Upper lobe of right lung (tissue), 1 donor: ENCODE measurements at places on chromosomes 2 and 18. TPM values are rescaled to one million over a fixed set of nuclear protein-coding genes. Genes with fewer than 3 reads are reported as not detected.

- DNase-seq = no peak
Observed at GRCh38 chr18:75167759-75168618, 41.0 kb downstream of the PTGR3 start.

GRCh38 chr2:202046572-202046971 is 12.9 kb downstream of the FZD7 start:
- DNase-seq = no peak

- DNase-seq = no peak
Observed at GRCh38 chr2:190802626-190803209, 77.9 kb upstream of the GLS start.

- DNase-seq = no peak
Observed at GRCh38 chr2:38876407-38876806, 631 bp downstream of the MORN2 start.

DNA sequence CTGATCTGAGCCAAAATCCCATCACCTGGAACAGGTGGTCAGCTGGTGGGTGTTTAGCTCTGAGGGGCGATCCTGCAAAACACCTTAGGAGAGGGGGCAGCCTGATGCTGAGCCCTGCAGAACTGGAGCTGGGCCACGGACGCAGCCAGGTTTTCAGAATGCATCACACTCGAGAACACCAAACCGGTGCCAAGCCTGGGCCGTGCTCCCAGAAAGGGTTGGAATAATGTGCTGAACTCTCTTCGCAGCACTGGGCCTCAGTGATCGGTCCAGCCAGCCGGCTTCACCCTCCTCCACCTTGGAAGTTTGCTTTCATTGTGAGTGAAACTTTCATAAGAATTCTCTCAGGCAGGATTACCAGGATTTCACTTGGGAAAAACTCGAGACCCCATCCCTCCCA is 56.5 kb upstream of the TTC39C start:
- DNase-seq = no peak

DNA sequence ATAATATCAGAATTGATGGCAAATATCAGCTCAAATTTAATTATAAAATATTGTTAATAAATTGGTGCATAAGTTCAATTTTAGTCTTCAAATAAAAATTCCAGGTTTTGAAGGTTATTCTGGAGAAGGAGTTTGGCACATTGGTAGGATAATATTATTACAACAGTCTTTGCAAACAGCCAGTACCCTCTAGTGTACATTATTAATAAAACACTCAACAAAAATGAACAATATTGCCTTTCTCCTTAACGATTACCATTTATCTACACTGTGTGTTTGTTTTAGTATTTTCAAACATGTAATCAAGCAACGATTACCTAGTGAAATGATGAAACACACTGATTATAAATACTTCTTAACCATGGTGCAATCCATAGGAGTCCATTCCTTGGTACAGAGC is 334.0 kb upstream of the FSIP2 start:
- DNase-seq = no peak

GRCh38 chr18:22344908-22345670 is 72.6 kb downstream of the CTAGE1 start:
- no peak for DNase-seq

DNA sequence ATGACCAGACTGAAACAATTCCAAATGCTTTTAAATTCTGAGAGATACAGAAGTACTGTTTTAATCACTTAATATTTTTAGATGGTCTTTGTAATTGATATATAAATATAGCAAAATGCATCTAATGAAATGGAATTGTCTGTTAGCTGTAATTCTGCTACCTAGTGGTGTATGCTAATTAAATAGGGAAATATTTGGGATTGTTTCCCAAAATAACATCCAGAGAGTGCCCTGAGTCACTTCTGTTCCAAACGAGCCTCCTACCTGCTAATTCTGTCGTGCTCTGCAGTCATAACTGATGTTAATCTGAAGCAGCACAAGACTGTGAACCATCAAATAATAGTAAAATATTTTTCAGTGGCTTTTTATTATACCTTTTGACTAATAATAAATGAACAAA is 71.4 kb upstream of the NOSTRIN start:
- no peak for DNase-seq

GRCh38 chr2:3324036-3324386 is 53.6 kb downstream of the EIPR1 start:
- no peak for DNase-seq

- DNase-seq = no peak
Observed at GRCh38 chr2:54678719-54679118, 44.7 kb upstream of the EML6 start.

DNA sequence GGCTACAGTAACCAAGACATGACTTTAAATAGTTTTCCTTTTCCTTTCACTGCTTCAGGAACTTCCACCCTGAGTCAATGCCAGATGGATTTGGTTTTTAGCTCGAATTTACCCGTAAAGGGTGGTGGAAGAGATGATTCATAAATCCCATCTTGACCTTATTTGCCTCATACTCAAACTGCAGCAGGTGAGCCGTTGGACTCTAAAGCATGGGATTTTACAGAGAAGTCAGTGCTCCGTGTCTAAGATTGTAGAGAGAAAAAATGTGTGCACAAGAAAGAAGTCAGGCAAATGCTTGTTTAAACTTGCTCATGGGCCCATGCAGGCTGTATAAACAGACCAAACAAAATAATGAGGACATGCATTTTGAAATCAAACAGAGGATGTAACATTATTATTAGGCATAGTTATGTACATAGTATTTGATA is 369.7 kb upstream of the TRIB2 start:
- DNase-seq = no peak

- DNase-seq = no peak
Observed at GRCh38 chr2:238190445-238190844, 13.1 kb downstream of the ILKAP start.

DNA sequence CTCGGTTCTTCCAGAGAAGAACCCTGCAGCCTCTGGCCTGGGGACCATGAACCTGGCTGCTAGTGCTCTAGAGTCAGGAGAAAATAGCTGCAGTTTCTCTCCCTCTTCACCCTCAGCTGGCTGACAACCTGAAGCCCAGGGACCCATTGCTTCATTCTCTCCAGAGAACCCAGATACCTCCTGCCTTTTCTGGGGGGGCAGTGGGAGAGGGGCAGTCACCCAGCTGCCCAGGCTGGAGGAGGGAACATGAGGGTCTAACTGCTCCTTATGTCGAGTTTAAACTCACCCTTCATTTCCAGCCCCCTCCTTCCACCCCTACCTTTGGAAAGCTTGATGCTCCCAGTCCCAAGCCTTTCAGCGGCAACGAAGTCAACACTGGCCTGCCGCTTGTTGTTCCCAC is 7.6 kb upstream of the ZFAND2B start:
- no peak for DNase-seq

- DNase-seq = no peak
Observed at GRCh38 chr2:190653231-190653630, 4.3 kb downstream of the NAB1 start.

GRCh38 chr2:196206804-196207203 is 35.4 kb upstream of the STK17B start:
- no peak for DNase-seq

DNA sequence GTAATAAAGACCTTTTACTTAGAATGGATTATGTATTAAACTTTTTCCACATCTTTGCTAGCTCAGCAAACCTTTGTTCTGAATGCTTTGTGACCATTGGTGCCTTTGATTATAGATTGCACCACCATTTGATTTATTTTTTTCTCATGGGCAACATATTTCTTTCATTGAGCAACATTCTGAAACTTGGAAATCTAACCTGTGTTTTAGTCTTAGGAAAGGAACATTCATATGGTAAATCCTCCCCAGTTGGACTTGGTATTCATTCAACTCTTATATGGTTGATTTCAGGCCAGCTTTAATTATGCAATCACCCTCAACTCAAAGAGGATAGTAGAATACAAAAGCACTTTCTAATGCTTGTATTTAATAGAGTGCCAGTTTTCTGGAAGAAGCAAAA is 1077.9 kb upstream of the ZEB2 start:
- no peak for DNase-seq

GRCh38 chr18:21682371-21683051 is 22.1 kb downstream of the ABHD3 start:
- DNase-seq = no peak

DNA sequence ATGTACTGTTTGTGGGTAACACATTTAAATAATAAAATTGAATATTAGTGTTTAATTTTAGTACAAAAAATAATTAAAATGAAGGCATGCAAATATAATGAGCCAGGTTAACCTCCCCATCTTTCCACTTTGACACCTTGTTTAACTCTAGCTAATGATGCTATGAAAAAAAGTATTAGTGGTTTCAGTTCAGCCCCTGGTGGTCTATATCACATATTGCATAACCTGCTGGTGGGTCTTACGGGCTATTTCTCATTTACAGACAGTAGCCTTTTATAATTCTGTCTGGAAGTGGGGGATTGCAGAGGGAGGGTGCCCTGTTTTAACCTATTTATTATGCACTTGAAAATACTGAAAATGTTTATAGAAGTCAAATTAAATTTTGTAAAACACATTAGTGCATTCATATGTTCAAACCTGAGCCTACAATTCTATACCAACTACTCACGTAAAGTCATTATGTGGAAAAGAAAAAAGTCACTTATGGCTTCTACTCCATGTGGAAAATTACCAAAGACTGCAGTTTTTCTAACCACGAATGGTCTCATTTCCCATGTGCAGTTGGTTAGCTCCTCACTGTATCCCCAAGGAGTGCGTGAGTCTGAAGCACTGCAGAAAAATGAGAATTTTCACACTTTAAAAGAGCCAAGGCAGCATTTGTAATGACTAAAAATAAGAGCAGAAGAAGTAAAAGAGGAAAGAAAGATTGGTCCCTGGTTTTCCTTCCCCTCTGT is 381.0 kb downstream of the MTX2 start:
- DNase-seq = no peak

DNA sequence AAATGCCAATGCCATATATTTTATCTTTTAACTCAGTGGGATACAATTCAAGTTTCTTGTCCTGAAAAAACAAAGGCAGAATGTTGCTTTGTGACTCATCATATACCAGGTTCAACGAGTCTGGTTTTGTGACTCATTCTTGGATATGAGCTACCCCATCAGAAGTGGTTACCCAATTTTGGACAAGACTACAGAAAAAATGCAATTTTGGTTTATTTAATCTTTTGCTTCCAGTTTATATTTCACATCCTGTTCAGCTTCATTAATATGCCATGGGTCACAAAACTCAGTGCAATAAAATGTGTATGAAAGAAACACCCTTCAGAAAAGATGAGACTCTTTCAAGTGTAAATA is 25.0 kb downstream of the FN1 start:
- DNase-seq = no peak

DNA sequence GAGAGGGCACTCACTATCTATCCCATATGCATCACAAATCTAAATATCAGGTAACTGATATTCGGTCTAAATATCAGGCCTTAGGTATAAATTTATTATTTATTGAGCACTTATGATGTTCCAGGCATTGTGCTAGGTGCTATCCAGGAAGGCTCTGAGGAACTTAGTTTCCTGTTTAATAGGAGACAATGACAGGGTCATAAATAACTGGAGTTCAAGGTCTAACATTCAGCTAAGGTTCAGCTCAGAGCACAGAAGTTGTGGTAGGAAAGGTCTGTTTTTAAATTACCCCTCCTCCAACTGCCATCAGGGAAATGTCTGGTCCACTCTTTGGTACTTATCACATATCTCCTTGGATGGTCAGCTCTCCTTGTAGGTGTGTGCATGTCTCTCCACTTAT is 193.6 kb downstream of the AGPS start:
- DNase-seq = no peak

- no peak for DNase-seq
Observed at GRCh38 chr2:14354231-14354630, 278.3 kb upstream of the LRATD1 start.

GRCh38 chr2:86592547-86593230 is 29.4 kb upstream of the CHMP3 start:
- DNase-seq = no peak

DNA sequence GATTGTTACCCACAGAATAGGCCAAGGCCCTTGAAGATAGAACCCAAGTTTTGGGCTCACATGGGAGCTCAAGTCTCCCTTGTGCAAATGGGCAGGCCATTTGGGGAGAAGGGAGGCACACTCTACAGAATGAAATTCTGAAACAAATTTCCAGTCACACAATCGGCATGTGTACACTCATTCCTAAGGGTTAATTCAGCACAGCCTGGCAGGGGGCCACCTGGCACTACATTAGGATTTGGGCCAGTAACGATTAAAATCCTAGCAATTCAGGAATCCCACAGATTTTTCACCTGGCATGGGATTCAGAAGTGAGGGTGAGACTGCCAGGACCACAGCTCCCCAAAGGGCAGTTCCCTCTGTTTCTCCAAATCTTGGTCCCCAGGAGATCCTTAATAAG is 46.4 kb downstream of the BMP10 start:
- no peak for DNase-seq

GRCh38 chr2:180652794-180653193 is 327.6 kb upstream of the UBE2E3 start:
- no peak for DNase-seq

GRCh38 chr2:100655446-100655845 is 92.7 kb downstream of the PDCL3 start:
- DNase-seq = no peak

- DNase-seq = no peak
Observed at GRCh38 chr2:175630280-175631244, 371.5 kb downstream of the LNPK start.

QPCT gene
- total RNA-seq = 4.9 TPM

LINC00305 gene
- total RNA-seq = not detected

CROCC2 gene
- total RNA-seq = 0.26 TPM

UGT1A5 gene
- total RNA-seq = not detected

FAM237A gene
- not detected for total RNA-seq

EVX2 gene
- not detected for total RNA-seq

RBM43 gene
- 9.4 TPM for total RNA-seq

BCL11A gene
- total RNA-seq = 10.3 TPM

RAPGEF4 gene
- total RNA-seq = 21.8 TPM

TMEM247 gene
- total RNA-seq = not detected

CFAP65 gene
- total RNA-seq = not detected

CCDC150 gene
- 0.87 TPM for total RNA-seq
